ENCODE measurements at places on chromosomes 11 and 22. TPM values are rescaled to one million over a fixed set of nuclear protein-coding genes. Genes with fewer than 3 reads are reported as not detected.
A peak's percentile ranks its signal among the peaks of the same experiment; 100 is the strongest.

The B4GALNT4 gene
- 3.4 TPM for total RNA-seq

The SLC22A9 gene
- total RNA-seq = not detected

The YDJC gene
- total RNA-seq = 15.0 TPM

DNA sequence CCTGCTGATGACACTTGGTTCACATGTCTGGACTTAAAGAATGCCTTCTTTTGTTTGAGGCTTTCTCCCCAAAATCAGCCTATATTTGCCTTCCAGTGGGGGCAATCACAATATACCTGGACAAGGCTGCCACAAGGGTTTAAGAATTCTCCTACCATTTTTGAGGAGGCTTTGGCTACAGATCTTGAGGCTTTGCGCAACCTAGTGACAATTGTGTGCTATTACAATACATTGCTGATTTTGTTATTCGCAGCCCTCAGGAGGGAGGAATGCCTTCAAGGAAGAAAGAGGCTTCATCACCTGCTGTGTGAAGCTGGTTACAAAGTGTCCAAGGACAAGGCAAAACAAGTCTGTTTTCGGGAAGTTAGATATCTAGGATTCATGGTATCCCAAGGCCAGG is 50.8 kb upstream of the OR4C15 start:
- no peaks in the 10 kb centered on the region for H3K27me3 ChIP-seq
- H3K36me3 ChIP-seq = no peaks in the 10 kb centered on the region
- H3K4me3 ChIP-seq = no peak overlapping the region
- H3K27ac ChIP-seq = no peak overlapping the region

DNA sequence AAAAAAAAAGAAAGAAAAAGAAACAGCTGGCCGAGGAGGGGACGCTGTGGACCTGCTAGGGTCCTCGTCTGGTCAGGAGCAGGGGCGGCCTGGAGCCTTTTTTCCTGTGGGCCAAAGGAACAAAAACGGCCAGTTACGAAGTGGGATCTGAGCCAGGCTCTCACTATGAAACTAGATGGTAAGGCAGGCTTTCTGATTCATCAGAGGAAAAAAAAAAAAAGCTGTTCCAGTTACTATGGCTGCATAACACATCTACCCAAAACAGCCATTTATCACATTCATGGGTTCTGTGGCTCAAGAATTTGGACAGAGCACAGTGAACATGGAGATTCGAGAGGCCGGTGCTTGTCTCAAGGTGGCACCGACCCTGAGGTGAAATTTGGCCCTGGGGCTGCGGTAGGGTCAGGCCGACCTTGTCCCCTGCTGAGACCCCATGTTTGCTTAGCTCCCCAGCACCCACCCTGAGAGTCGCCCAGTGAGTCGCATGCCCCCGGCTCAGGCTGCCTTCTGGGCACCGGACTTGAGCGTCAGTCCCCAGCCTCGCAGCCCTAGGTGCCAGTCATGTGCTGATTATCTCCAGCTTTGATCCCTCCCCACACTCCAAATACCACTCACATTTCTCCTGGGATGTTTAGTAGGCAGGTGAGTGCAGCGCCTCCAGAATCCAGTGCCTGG is 34.2 kb downstream of the MRGPRD start:
- H3K27me3 ChIP-seq = no peaks in the 10 kb centered on the region
- H3K4me3 ChIP-seq = no peak overlapping the region
- peaks cover 69% of the 10 kb centered on the region for H3K4me1 ChIP-seq
- peak; percentile 82 for DNase-seq
- H3K36me3 ChIP-seq = no peaks in the 10 kb centered on the region
- H3K27ac ChIP-seq = peak overlapping the region; percentile 94

The TMPRSS5 gene
- 0.66 TPM for total RNA-seq

The NCAM1 gene
- 124 TPM for total RNA-seq

The MMP7 gene
- total RNA-seq = not detected

The MMP8 gene
- not detected for total RNA-seq

GRCh38 chr11:123261345-123262106 is 66.5 kb upstream of the CLMP start:
- H3K27ac ChIP-seq = no peak overlapping the region
- no peaks in the 10 kb centered on the region for H3K4me1 ChIP-seq
- H3K27me3 ChIP-seq = no peaks in the 10 kb centered on the region

GRCh38 chr11:78000193-78000592 is 5.7 kb upstream of the INTS4 start:
- H3K4me1 ChIP-seq = peaks cover 4% of the 10 kb centered on the region
- DNase-seq = no peak
- no peak overlapping the region for H3K4me3 ChIP-seq
- H3K36me3 ChIP-seq = no peaks in the 10 kb centered on the region

- no peaks in the 10 kb centered on the region for H3K27me3 ChIP-seq
- no peak overlapping the region for H3K4me3 ChIP-seq
- no peak overlapping the region for H3K27ac ChIP-seq
- H3K4me1 ChIP-seq = no peaks in the 10 kb centered on the region
- H3K36me3 ChIP-seq = no peaks in the 10 kb centered on the region
Measured at GRCh38 chr11:102416976-102417375, 35.6 kb downstream of the TMEM123 start.

GRCh38 chr11:70498171-70498571 is 99.8 kb downstream of the CTTN start:
- no peaks in the 10 kb centered on the region for H3K36me3 ChIP-seq
- H3K4me3 ChIP-seq = no peak overlapping the region
- peak; percentile 39 for DNase-seq

- no peaks in the 10 kb centered on the region for H3K27me3 ChIP-seq
- H3K4me1 ChIP-seq = no peaks in the 10 kb centered on the region
- DNase-seq = no peak
- no peak overlapping the region for H3K27ac ChIP-seq
- H3K36me3 ChIP-seq = no peaks in the 10 kb centered on the region
Measured at GRCh38 chr22:28874811-28875320, 8.5 kb upstream of the ZNRF3 start.

GRCh38 chr11:6607190-6607795 is 3.7 kb downstream of the ILK start:
- peaks cover 63% of the 10 kb centered on the region for H3K4me1 ChIP-seq
- peak overlapping the region; percentile 99 for H3K27ac ChIP-seq
- H3K27me3 ChIP-seq = no peaks in the 10 kb centered on the region
- peaks cover 30% of the 10 kb centered on the region for H3K36me3 ChIP-seq

The SORL1 gene
- total RNA-seq = 17.1 TPM

GRCh38 chr11:65419772-65420481 is 2.7 kb upstream of the NEAT1 start:
- H3K36me3 ChIP-seq = peaks cover 18% of the 10 kb centered on the region
- H3K4me1 ChIP-seq = peaks cover 61% of the 10 kb centered on the region
- peak overlapping the region; percentile 88 for H3K4me3 ChIP-seq
- H3K27me3 ChIP-seq = no peaks in the 10 kb centered on the region
- peak overlapping the region; percentile 100 for H3K27ac ChIP-seq

The KCNJ4 gene
- total RNA-seq = not detected

The MS4A15 gene
- total RNA-seq = not detected

The FOLH1 gene
- total RNA-seq = 4.6 TPM

DNA sequence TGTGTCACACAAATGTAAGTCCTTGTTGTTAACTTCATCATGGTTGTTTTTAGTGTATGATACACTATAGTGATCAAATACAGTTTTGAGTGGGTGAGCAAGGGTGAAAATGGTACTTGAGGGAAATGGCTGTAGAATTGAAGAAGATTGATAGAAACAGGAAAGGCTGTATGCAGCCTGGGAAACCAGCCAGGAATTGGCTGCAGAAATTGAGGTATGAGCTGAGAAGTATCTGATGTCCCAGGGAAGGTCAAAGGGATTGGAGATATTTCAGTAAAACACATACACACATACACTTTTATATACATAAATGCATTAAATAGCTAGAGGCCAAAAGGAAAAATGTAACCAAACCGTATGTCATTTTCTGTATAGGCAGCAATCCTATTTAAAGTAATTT is 13.1 kb upstream of the YAP1 start:
- H3K36me3 ChIP-seq = no peaks in the 10 kb centered on the region
- H3K27ac ChIP-seq = no peak overlapping the region
- DNase-seq = no peak
- H3K4me1 ChIP-seq = no peaks in the 10 kb centered on the region

- no peak overlapping the region for H3K4me3 ChIP-seq
- peaks cover 27% of the 10 kb centered on the region for H3K4me1 ChIP-seq
- H3K36me3 ChIP-seq = peaks cover 3% of the 10 kb centered on the region
- peak overlapping the region; percentile 15 for H3K27ac ChIP-seq
Measured at GRCh38 chr11:63909591-63910506, 7.1 kb downstream of the RCOR2 start.

DNA sequence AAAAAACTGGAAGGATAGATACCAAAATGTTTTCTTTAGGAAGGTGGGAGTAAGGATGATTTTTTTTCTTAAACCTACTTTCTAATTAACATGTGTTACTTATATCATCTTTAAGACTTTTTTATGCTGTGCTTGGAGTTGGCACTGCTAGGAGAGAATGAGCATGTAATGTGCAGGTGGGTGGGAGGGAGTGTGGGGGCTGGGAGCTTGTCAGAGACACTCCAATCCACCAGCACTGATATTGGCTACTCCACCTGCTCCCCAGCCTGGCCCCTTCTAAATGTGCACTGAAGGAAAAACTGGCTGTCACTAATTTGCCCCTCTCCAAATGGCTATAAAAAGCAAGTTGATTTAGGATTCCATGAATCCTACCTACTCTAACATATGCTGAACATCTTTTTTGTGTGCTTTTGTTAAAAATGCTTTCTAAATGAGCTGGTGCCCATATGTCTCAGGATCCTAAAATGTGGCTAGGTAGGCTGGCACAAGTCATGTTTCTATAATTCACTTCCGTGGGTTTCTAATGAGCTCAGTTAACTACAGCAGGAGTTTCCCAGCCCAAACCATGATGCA is 44.3 kb upstream of the BMAL1 start:
- H3K36me3 ChIP-seq = no peaks in the 10 kb centered on the region
- no peak overlapping the region for H3K27ac ChIP-seq
- no peaks in the 10 kb centered on the region for H3K4me1 ChIP-seq

DNA sequence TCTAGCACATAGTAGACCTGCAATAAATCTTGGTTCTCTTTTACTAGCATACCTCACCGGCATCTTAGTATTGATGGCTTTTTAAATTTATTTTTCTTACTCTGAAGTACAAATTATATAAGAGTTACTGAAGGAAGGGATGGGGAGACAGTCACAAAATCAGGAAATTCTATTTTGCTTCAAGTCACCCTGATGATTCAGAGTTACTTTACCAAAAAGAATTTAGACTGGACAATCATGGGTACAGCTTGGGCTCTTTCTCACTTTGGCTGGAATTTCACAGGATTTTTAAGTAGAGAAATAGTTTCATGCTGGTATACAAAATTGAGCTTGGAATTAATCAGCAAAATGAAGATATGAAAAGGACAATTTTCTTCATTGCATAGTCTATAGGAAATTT is 919.2 kb downstream of the METTL15 start:
- no peak overlapping the region for H3K4me3 ChIP-seq
- H3K4me1 ChIP-seq = no peaks in the 10 kb centered on the region
- DNase-seq = no peak
- no peaks in the 10 kb centered on the region for H3K27me3 ChIP-seq
- H3K27ac ChIP-seq = no peak overlapping the region

The CRY2 gene
- 33.7 TPM for total RNA-seq

The RPS6KA4 gene
- 15.6 TPM for total RNA-seq

DNA sequence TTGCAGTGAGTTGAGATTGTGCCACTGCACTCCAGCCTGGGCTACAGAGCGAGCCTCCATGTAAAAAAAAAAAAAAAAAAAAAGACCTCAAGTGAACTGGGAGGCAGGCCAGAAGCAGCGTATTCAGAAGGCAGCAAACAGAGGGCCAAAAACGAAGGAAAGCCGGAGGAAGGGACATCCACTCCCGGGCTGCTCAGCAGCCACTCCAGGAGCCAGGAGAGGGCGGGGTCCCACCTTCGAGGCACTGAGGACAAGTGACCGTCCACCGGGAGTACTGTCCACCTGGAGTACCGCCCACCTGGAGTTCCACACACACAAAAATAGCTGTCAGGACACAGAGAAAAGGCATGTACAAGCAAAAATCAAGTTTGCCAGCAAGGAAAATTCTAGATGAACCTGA is 5.5 kb downstream of the TOLLIP start:
- no peaks in the 10 kb centered on the region for H3K27me3 ChIP-seq
- H3K4me3 ChIP-seq = no peak overlapping the region
- DNase-seq = peak; percentile 82
- peaks cover 4% of the 10 kb centered on the region for H3K36me3 ChIP-seq

DNA sequence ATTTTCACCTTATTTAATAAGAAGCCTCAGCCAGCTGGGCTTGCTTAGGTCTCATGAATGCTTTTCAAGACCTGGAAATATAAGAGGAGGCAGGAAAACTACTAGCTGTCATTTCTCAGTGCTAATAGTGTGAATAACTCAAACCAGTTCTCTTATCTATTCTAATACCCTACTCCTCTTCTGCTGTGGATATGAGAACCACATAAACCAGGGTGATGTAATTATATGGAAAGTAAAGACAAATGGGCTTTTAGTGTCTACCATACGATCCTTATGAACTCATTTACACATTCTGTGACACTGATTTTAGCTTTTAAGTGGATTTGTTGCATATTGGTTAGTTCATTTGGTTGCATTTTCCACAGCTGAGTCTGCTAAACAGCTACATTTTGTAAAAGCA is 8.6 kb downstream of the PDGFD start:
- no peaks in the 10 kb centered on the region for H3K36me3 ChIP-seq
- no peaks in the 10 kb centered on the region for H3K4me1 ChIP-seq
- no peaks in the 10 kb centered on the region for H3K27me3 ChIP-seq
- no peak overlapping the region for H3K27ac ChIP-seq
- DNase-seq = no peak

DNA sequence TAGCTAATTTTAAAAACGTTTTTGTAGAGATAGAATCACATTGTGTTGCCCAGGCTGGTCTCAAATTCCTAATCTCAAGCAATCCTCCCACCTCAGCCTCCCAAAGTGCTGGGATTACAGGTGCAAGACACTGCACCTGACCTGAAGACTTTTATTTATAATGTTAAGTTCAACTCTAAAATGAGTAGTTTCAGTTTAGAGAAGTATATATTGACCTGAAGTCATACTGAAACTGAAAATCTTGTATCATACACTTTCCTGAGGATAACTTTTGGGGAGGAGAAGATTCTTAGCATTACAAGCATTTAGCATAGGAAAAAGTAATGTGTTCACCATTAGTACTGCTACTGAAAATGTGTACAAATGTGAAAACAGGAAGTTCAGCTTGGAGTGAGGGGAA is 249.3 kb downstream of the CASP12 start:
- no peaks in the 10 kb centered on the region for H3K36me3 ChIP-seq
- H3K4me3 ChIP-seq = no peak overlapping the region
- H3K27me3 ChIP-seq = no peaks in the 10 kb centered on the region
- DNase-seq = no peak
- no peaks in the 10 kb centered on the region for H3K4me1 ChIP-seq

DNA sequence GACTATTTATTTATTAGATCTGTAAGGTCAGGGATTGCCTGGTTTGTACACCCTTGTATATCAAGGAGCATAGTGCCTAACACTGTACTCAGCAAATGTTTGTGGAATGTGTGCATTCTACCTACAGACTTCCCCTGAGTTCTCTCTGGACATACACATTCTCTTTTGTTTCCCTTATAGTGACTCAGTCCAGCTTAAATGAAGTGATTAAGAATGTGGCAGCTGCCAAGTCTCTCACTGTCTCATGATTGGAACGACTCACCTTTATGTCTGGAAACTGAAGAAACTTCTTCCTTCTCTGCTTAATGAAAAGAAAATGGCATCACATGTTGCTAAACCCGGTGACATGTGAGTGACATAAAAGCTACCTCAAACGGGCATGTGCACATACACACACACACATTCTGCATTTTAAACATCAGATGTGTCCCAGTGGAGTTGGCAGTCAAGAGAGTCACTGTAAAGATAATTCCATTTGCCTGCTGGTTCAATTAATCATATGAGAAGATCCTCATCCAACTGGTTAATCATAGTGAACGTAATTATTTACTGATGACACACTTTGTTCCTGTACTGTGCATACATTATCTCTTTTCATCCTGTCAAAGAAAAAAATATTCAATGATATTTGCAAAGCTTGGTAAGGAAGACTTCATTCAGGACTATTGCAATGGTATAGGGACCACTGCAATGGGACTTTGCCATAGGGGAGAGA is 42.8 kb downstream of the GLYAT start:
- H3K27me3 ChIP-seq = no peaks in the 10 kb centered on the region
- H3K4me3 ChIP-seq = no peak overlapping the region
- H3K27ac ChIP-seq = no peak overlapping the region
- H3K4me1 ChIP-seq = no peaks in the 10 kb centered on the region
- DNase-seq = no peak
